ENCODE measurements at places on chromosomes 16 and 17. TPM values are rescaled to one million over a fixed set of nuclear protein-coding genes. Genes with fewer than 3 reads are reported as not detected.

Gene ZNF469
- total RNA-seq: 0.17 TPM

Gene KRT40
- not detected for total RNA-seq

Gene KRT33A
- not detected for total RNA-seq

Gene HID1
- 47.8 TPM for total RNA-seq

Gene DNAH2
- total RNA-seq: 0.62 TPM

Gene COPZ2
- total RNA-seq: 9.9 TPM

Measured in colonic mucosa (tissue), 4 donors.